SW 1271 (cell line): ENCODE measurements at places on chromosomes 11 and 22.

GRCh38 chr11:129117595-129118350, 74.4 kb downstream of the ARHGAP32 start:
- DNase-seq, result peak; percentile 62

DNA sequence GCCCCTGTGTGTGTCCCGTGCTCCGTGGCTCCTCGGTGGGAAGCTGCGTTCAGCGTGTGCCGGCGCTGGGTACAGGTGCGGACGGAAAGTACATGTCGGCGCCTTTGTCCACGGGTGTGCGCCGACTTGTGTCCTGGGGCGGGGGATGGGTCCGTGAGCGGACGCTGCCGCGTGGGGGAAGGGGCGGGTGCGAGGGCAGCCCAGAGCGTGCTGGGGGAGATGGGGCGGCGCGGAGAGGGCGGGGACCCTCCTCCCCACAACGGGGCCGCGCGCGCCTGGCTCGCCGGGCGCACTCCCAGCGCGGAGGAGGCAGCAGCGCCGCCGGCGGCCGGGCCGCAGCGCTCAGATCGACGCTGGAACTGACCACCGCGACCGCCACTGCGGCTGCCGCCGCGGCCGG, 33.6 kb upstream of the RELT start:
- no peak for DNase-seq

DNA sequence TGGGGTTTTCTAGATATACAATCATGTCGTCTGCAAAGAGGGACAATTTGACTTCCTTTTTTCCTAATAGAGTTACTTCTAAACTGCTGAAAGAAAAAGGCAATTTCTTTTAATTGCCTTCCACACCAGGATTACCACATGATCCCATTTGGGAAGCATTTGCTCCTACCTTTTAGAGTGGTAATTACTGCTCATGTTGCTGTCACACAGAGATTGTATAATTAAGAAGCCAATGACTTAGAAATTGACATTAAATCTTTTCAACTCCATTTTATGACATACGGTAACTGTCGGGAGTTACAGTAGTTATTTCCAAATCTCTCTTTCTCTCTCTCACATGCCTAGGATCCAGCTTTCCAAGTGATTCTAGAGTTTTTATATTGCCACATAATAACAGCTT, 17.8 kb upstream of the RAG2 start:
- no peak for DNase-seq

DNA sequence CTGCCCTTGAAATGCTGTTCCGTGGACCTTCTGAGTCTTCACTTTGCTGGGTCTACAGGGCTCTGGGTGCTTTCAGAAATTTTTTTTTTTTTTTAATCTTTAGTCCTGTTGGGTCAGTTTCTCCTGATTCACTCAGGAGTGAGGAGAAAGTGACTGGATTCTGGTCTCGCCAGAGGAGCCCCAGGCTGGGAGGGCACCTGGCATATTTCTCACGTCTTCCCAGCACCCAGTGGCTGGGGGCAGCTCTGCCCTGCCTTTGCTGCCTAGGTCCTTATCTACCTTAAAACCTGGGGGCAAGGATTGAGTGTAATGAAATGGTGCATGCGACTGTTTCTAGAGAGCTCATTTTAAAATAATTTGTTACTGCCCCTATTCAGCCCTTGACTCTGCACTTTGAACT, 23.3 kb downstream of the SAMM50 start:
- DNase-seq, result no peak

GRCh38 chr11:126416542-126417090, 61.1 kb downstream of the ST3GAL4 start:
- peak; percentile 65 for DNase-seq

DNA sequence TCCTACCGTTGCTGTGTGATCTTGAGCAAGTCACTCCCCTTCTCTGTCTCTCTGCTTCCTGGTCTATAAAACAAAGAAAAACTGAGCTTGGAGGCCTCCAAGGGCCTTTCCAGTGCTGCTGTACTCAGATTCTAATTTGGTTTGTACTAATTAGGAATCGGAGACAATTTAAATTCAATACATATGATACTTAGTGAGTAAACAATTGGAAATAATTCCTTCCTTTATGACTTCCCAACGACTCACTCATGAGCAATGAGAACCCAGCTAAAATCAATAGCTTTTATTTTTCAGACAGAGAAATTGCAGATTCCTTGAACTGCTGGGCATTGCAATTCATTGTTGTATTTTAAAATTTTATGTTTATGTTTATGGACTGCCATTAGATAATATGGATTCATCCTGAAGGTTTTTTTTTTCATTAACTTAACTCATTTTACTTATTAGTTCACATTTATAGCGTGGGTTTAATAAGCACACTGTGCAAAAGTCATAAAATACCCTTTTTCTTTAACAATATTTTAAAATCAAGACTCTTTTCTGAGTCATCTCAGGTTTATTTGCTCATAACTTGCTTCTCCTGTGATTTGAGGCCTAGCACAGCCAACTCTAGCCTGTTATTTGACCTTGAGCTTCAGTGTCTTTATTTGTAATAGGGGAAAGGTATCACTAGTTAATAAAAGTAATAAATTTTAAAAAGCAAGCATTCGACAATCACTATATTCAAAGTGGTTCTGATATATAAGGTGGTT, 95.8 kb downstream of the TP53I11 start:
- DNase-seq, result no peak

DNA sequence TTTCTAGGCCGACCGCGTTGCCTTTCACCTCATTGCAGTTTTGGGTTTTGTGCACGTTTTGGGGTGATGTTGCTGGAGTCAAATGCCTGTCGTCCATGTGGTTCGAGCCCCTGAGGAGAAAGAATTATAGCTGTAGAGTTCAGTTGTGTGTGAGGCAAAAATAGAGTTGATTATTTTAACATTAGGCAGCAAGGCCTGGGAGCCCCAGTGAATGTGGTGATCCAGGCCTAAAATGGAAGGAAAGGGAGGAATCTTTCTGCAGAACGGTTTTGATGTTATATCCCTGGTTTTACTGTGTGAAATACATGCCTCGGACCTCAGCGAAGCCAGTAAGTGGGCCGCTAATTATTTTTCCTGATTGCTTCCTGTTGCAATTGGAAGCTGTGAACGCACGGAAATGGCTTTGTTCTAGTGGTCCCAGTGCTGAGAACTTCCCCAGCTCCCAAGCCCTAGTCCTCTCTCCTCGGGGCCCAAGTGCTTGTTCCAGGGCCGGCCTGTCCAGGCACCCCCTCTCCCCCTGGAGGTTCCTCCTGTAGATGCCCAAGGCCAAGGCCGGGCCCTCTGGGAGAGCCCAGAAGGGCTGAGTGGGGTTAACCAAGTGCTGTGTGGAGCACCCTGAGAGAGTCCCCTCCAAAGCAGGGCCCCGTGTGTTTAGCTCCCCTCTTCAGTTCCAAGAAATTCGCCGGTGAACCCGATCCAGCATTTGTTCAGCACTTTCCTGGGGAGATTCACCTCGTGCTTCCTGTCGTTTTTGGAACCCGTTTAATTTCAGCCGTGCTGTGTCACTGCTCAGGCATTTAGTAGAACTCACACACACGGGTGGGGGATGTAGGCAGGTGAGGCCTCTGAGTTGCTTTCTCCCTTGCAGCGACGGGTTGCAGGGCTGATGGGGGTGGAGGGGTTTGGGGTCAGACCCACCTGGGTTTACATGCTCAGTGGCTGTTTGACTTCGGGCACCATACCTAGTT, 2.1 kb downstream of the LRP5 start:
- DNase-seq, result no peak

- peak; percentile 32 for DNase-seq
Observed at GRCh38 chr22:23862103-23862502, 4.4 kb downstream of the SLC2A11 start.

GRCh38 chr11:45525393-45525792, 140.0 kb downstream of the CHST1 start:
- DNase-seq, result no peak

- no peak for DNase-seq
Observed at GRCh38 chr11:72951193-72951592, 137.0 kb downstream of the ATG16L2 start.

- DNase-seq, result no peak
Observed at GRCh38 chr11:92865352-92865751, 104.1 kb upstream of the MTNR1B start.

DNA sequence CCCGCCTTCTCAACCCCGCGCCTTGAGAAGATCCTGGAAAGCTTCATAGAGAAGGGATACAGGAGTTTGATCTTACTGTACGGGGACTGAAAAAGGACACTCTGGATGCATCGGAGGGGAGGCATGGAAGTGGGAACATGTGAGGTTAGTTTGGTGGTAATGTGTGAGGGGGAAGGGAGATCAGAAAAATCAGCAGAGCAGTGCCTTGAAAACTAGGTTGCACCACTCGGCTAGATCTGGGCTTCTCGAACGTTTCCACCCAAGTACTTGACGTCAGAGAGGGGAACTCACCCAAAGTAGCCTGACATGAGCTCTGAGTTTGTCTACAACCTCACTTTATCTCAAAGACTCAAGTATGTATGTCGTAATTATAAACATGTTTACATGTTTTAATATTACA, 14.5 kb downstream of the USP35 start:
- DNase-seq, result no peak

DNA sequence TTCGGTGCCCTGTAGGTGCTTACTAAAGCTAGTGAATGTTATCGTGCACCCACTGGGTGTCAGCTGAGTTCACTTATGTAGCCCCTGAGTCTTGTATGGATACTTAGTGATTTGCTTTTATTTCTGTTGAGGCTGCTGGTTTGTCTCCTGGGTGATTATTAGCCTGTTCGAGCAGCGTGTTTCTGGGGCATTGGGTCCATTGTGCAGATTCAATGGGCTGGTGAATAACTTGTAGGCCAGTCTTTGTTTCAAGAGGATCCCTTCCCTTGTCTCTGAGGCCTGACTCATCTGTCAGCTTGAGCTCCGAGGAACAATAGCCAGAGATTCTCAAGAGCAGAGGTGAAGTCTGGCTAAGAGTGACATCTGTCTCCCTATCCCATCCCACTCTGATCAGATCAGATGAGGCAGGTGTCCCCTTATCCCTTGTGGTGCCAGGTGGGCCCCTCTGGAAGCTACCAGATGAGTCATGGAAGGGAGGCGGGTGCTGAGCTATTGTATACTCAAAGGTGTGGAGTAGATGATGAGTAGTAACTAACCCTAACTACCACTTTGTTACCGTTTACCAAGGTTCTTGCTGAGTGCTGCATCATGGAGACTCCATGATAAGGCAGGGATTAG, 3.7 kb downstream of the MIAT start:
- no peak for DNase-seq

DNA sequence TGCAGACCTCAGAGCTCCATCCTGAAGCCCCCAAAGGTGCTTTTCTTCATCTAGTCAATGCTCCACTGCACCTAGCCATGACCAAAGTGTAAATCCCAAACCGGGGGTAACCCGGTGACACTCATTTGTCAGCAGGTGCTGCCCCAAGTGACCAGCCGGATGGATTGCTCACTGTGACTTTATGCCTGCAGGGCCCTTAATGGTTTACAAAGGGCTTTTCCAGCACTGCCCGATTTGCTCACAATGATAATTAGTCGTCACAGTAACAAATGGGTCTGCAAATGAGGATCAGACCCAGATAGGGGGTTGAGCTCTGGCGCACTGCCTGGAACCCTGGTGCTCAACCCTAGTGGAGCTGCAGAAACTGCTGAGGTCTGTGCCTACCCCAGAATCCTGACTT, 45.7 kb upstream of the CD5 start:
- no peak for DNase-seq

- no peak for DNase-seq
Observed at GRCh38 chr11:84097186-84097585, 811.0 kb upstream of the CCDC90B start.

GRCh38 chr11:23288003-23288783, 427.9 kb upstream of the CCDC179 start:
- DNase-seq, result no peak

DNA sequence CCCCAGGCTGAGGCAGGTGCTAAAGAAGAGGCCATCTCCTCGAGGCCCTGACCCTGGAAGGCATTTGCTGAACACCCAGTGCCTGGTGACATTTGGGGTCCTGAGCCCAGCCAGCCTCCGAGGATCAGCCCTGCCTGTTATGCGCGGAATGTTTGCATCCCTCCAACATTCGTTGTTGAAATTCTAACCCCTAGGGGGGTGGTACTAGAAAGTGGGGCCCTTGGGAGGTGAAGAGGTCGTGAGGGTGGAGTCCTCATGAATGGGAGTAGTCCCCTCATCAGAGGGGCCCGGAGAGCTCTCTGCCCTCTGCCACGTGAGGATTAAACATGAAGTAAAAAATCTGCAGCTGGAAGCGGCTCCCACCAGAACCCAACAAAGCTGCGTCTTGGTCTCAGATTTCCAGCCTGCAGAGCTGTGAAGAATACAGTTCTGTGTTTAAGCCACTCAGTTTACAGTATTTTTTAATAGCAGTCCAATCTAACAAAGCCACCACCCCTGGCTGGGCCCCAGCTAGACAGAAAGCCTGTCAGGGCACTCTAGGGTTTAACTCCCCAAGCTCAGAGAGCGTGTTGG, 35.3 kb upstream of the SEPTIN5 start:
- no peak for DNase-seq

GRCh38 chr11:64196626-64197025, 9.9 kb upstream of the FERMT3 start:
- DNase-seq, result no peak

DNA sequence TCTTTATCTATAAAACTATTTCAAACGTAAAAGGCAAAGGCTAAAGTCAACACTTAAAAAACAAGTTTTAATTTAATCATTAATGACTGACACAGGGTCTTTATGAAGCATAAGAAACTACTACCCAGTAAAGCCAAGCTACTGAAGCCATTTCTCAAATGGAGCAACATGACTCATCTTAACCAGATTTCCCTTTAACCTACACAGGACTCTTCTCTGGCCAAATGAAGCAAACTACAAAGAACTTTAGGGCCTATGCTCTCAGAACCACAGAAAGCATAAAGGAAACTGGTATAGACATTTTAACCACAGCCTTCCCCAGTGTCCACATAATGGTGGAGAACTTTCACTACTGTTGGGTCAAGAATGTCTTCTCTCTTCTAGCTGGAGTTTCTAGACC, 34.7 kb downstream of the ALG9 start:
- DNase-seq, result no peak

DNA sequence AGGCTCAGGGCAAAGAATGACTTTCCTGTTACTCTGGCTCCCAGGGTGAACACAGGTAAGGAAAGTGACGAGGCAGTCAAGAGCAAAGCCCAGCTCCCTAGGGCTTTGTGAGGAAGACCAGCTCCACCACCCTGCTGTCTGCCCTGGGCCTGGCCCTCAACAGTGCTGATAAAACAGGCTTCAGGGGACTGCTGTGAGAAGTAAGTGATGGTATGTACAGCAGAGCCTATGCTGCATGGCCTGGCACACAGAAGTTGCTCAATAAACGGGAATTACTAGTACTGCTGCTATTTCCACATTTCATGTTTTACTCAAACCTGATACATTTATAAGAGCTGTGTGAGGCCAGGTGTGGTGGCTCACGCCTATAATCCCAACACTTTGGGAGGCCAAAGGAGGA, 50.3 kb downstream of the MICAL3 start:
- DNase-seq, result no peak

GRCh38 chr11:101944923-101945322, 28.6 kb upstream of the ANGPTL5 start:
- DNase-seq, result no peak

GRCh38 chr11:2313051-2313951, 11.5 kb downstream of the TSPAN32 start:
- no peak for DNase-seq

- DNase-seq, result no peak
Observed at GRCh38 chr11:96704847-96705246, 315.0 kb downstream of the JRKL start.
